ENCODE measurements at places on chromosomes 11 and 22. TPM values are rescaled to one million over a fixed set of nuclear protein-coding genes. Genes with fewer than 3 reads are reported as not detected.

Gene NRIP3
- total RNA-seq, result 5.5 TPM

Gene MYOD1
- total RNA-seq, result not detected

Gene CSF2RB
- total RNA-seq, result 6.5 TPM

Gene DENND6B
- total RNA-seq, result 2.3 TPM

Gene HTR3A
- total RNA-seq, result not detected

Gene GPR83
- under 0.01 TPM for total RNA-seq

Data from bladder microvascular endothelial cell (primary cell).